Fibroblast of the aortic adventitia (primary cell): ENCODE measurements at places on chromosomes 11 and 22. TPM values are rescaled to one million over a fixed set of nuclear protein-coding genes. Genes with fewer than 3 reads are reported as not detected.

The ZNF214 gene
- total RNA-seq = 2.9 and 5.2 TPM in 2 replicates

The MIAT gene
- total RNA-seq = 0.72 and 2.0 TPM in 2 replicates

- no peak for DNase-seq
These were observed 19.5 kb downstream of the SYT13 start for GRCh38 chr11:45266676-45267020.

DNA sequence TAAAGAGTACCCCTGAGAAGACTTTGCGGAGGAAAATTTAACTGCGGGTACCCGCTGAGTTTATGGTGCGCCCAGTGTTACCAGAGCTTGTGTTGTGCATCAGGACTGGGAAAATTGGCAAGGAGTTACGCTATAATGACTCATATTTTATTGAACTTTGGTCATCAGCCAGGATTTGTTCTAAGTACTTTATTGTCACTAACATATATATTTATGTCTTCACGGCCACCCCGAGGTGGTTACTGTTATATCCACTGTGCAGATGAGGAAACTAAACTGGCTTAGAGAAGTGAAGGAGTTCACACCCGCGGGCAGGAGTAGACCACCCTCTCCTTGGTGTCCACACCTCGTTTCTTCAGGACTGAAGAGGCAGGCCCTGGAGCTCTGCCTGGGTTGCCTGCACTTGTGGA is 667 bp downstream of the ACCS start:
- DNase-seq = peak; percentile 80

DNA sequence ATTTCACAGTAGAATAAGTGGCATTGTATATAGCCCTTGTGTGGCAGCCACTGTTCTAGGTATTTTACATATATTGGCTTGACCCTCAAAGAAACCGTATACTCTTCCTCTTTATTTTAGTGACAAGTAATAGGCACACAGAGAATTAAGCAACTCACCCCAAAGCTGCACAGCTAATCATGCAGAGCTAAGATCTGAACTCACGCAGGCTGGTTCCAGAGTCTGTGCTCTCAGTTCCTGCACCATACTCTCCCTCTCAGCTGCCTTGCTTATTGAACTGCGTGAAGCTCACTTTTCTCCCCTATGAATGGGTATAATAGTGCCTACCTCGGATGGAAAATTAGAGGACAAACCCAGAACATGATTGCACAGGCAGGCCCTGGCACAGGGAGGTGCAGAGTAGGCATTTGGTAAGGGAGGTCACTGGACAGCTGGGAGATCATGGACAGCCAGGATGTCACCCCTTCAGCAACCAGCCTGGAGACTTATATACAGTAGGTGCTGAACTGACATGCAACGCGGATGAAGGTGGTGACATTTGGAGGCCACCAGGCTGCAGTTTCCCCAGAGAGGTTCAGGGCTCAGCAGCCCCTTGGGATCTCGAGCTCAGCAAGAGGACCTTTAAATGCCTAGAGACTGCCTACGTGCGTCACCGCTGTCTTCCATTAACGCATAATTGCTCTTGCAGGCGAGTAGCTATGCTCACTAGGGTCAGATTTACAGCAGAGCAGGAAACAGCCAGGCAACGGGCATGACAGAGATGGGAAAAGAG is 78.4 kb upstream of the TP53I11 start:
- no peak for DNase-seq

GRCh38 chr11:20840341-20840740 is 171.0 kb downstream of the NELL1 start:
- DNase-seq = no peak

DNA sequence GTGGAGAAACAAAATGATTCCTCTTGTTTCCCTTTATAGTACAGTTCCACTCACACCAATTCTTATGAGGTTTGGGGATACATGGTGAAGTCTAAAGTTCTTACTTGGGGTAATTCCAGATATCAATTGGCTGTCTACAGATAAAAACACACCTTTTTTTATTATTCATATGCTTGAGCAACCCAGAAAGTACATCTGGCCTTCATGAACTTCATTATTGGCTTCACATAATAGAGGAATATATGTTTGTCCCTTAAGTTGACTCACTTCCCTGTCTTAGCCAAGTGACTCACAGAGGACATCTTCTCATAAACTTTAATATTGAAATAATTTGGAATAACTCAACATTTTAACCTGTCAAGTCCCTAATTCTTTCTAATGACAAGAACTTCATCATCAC is 36.3 kb upstream of the SOX6 start:
- DNase-seq = no peak
